ENCODE measurements at places on chromosomes 1 and 21.

DNA sequence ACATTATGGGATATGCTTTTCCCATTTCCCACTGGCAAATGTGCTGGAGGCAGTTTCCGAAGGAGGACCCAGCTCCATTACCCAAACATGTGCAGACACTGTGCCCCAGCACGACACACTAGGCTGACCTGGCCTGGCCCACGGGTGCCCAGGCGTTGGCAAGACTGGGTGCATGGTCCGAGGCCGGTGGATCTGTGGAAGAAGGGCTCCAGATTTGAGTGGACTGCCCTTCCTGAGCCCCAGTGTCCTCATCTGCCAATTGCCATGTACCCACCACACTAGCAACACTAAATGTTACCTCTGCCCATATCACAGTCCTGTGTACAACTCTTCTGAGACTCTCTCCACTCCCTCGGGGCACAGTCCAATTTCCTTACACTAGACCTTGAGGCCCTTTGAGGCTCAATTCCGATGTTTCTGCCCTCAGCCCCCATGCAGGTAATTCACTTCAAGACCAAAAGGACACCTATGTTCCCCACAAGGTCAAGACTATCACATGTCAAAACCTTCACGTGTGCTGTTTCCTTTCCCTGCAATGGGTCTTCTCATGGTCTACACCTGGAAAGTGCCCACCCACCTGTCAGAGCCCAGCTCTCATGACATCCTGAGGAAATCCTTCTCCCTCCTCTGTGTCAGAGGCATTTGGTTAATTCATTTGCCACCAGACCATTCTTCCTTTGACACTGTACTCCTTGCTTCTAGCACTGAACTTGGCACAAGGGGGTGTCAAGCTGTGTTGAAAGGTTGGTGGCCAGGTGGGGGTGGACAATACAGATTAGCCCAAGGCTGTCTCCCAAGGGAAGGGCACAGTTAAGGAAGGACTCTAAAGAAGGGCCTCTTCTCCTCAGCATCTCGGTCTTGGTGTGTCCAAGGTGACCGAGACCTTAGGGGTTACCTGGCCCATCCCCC, 124.9 kb downstream of the DMRTB1 start:
- no peak for DNase-seq

DNA sequence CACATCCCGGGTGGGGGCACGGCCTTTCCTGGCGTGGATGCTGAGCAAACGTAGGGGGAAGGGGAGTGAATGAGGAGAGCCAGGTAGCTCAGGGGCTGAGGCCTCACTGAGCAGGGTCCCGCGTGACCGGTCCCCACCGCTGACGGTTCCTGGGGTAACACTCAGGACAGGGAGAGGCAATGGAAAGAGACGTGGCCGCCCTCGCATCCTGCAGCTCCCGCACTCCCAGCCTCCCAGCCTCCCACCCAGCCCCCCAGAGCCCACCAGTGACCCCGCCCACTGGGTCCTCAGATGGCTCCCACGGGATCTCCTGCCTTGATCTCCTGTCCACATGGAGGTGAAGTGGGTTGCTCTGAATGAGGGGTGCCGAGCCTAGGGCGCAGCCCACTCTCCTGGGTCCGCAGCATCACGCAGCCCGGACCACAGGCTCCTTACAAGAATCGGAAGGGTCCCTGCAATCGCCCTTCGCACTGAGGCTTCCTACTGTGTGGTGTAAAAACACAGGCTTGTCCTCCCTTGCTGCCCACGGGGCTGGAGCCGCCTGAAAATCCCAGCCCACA, 2.4 kb downstream of the TSPEAR start:
- no peak for DNase-seq

GRCh38 chr1:232974971-232975370, 24.6 kb downstream of the NTPCR start:
- DNase-seq = no peak

- DNase-seq = no peak
These were observed 23.4 kb upstream of the EFHD2 start for GRCh38 chr1:15386164-15386749.

DNA sequence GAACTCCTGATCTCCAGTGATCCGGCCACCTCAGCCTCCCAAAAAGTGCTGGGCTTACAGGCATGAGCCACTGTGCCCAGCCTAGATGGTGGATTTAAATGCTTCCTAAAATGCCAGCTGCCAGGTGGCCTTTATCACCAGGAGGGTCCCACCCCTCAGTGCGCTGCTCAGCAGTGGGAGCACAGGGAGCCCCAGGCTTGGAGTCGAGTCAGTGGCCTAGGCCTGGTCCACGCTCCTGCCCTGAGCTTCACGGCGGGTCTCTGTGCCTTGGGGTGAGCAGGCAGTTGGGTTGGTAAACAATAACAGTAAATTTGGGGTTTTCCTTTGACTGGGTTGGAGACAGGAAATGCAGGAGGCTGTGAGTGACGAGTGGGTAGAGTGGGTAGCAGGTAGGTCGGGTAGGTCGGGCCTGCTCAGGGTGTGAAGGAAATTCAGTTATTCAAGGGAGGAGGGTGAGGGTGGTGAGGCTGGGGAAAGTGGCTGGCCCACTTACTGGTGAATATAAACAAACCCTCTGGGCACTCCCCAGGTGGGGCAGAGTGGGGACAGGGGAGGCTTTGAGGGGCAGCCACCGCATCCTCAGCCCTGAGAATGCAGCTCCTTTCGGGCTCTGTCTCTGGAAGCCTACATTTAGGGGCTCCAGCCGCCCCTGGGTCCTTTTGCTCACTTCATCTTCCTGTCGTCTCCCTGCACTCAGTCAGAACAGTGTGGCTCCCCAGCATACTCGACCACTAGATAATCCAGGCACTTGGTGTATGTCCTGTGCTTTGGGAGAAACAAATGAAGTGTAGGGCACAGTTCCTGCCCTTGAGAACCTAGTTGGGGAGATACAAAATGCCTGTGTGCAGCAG, 33.5 kb upstream of the IL19 start:
- no peak for DNase-seq

DNA sequence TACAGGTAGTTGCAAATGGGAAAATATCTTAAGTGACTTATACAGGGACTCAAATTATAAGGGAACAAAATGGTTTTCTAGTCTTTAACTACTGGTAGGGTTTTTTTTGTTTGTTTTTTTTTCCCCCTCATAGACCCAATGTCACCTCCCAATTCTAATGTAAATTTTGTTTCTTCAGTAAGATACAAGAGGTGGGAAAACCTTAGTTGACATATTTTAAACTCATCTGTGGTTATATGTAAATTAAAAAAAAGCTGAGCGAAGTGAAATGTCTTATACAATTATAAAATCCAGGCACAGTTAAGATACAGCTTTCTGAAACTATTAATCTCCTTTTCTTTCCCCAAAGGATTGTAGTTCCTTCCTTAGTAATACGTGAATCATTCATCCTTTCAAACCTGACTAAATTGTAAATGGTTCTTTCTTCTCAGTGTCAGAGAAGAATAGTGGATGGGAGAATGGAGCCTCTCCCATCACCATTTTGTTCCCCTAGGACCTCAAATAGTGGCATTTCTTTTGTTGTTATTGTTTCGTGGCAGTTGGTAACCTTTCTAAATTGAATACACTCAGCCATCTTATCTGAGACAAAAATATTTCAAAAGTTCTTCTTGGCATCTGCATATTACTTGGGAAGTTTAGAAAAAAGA, 11.2 kb downstream of the TSEN15 start:
- no peak for DNase-seq

DNA sequence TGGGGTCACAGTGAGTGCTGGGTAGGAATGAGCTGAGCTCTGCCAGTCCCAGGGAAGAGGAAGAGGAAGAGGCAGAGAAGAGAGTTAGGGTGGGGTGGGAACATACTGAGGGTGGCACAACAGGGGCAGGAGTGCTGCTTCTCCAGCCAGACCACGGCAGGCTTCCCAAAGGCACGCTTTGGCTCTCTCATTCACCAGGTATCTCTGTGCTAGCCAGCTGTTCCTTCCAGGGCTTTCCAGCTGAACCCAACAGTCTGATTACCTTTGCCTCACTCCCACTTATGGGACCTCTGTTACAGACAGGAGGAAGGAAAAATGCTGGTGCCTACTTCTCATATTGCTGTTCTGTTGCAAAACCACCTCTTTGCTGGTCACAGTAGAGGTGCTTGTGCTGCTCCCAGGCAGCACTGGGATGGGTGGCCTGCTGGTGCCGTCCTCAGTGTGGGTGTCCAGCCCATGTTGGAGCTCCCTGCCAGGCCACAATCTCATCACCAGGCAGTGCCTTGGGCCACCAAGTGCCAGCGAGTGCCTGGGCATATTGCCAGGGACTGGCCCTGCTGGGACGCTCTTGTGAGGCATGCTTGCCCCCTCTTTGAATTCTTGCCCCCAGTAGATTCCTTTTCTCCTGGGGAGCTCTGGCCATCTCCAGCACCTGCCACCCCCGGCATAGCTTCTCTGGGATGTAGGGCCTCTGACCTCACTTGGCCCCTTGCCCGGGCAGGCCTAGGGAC, 2.1 kb downstream of the ADORA1 start:
- DNase-seq = no peak

- DNase-seq = no peak
These were observed 6.1 kb downstream of the BMP8A start for GRCh38 chr1:39497585-39497984.

- no peak for DNase-seq
These were observed 33.0 kb downstream of the APP start for GRCh38 chr21:26137379-26138060.

DNA sequence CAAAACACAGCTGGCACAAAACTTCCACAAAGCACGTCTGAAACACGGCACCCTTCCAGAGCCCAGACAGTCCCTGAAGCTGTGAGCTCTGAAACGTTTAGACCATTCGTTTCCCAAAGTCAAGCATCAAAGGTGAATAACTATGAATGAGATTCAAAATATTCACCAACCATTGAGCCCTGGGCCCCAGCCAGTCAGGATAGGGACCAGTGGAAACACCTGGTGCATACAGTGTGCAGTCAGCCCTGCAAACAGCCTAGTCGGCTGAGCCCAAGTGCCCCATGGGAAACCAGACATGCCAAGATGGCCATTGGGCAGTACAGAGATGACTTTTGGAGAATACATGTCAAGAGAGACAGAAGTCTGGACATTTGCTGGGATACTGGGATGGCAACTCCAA, 90.4 kb upstream of the EDN2 start:
- DNase-seq = no peak

DNA sequence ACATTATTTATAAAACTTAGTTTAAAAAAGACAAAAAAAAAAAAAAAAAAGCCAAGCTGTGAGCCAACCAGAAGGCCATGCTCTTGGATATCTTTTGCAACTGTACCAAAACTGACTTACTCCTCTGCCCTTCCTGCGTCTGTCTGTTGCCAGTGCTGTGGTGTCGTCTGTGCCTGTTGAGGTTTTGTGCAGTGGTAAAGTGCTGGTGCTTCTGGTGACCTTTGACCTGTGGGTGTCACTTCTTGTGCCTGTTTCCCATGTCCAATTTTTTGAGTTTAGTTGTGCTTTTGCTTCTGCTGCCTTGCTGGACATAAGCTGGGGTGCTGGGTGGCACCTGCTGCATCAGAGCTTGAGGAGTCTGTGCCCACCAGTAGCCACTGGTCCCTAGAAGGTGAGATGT, 41.4 kb downstream of the RNF187 start:
- no peak for DNase-seq

DNA sequence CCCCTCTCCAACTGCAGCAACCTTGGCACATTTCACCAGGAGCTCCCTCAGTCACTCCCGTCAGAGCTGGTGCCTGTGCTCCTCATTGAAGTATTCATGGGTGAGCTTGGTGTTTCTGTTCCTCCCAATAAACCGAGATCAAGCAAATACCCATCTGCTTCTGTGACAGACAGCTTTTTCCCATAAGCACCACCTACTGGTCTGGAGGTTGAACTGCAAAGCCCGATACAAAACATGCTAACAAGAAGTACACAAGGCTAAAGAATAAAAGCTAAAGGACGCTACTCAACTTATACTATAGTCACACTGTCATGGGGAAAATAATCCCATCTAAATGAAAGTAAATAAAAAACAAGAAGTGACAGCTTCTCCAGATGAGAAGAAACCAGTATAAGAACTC, 111.9 kb upstream of the C21orf91 start:
- DNase-seq = no peak

- DNase-seq = no peak
These were observed 26.7 kb upstream of the THEM4 start for GRCh38 chr1:151935894-151936602.

GRCh38 chr1:116945421-116945820, 35.7 kb downstream of the PTGFRN start:
- no peak for DNase-seq

DNA sequence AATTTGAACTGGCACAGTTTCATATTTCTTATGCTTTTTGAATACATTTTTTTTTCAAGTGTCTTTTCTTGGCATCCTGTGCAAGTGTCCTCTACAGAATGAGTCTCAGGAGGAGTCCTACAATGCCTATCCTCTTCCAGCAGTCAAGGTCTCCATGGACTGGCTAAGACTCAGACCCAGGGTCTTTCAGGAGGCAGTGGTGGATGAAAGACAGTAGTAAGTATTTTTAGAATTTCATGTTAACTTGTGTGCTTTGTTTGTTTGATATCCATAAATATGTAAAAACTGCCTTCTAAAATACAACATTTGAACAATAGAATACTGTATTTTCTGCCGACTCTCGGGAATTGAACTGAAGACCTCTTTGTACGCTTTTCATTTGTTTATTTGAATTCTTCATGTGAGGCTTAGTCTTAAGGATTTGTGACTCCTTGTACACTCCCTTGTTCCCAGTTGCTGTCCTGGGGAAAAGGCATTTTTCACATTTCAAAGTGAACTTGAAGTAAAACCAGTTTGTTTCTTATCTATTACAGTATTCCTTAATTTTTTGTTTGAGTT, 56.6 kb downstream of the NCF2 start:
- no peak for DNase-seq

DNA sequence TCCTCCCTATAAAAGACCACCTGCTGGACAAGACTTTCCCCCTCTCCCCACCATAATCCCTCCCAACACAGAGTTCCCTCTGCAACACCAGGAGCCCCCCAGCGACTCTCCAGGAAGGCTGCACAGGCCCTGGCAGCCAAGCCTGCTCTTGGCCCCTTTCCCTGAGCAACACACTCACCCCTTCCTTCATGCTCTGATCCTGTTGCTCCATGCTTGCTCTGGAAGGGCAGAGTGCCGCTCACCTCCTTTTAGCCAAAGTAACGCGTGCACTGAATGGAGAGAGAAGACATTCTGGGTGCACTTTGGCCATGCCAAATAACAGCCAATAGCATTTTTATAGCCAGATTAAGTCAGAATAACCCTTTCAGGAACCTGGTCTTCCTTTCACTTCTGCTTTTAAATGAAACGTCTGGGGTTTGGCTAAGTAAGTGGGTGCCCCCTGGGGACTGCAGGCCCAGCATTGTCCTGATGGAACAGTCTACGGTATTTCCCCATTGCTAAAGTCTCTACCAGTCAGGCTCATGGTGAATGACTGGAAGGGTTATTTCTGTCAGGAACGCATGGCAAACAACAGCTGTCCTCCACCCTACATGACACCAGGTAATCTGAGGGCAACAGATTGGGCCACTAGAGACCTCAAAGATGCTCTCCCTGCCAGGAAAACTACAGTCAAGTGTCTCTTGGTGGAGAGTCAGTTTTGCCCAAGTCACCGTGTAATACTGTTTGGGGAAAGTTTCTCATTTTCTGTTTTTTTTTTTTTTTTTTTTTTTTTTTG, at the start of gene SLC2A5:
TSS of gene SLC2A5 (minus strand) at position 310 of the 775 bp plus-strand sequence. CDS start at position 211, 99 bp downstream.
- peak; percentile 84 for DNase-seq

- DNase-seq = no peak
These were observed 88.1 kb downstream of the COP1 start for GRCh38 chr1:176118985-176119384.

GRCh38 chr1:7541629-7542028, 229.5 kb upstream of the VAMP3 start:
- no peak for DNase-seq
